ENCODE measurements at places on chromosomes 3 and 15.

GRCh38 chr15:93327364-93327763, 238.4 kb upstream of the RGMA start:
- no peak for DNase-seq

DNA sequence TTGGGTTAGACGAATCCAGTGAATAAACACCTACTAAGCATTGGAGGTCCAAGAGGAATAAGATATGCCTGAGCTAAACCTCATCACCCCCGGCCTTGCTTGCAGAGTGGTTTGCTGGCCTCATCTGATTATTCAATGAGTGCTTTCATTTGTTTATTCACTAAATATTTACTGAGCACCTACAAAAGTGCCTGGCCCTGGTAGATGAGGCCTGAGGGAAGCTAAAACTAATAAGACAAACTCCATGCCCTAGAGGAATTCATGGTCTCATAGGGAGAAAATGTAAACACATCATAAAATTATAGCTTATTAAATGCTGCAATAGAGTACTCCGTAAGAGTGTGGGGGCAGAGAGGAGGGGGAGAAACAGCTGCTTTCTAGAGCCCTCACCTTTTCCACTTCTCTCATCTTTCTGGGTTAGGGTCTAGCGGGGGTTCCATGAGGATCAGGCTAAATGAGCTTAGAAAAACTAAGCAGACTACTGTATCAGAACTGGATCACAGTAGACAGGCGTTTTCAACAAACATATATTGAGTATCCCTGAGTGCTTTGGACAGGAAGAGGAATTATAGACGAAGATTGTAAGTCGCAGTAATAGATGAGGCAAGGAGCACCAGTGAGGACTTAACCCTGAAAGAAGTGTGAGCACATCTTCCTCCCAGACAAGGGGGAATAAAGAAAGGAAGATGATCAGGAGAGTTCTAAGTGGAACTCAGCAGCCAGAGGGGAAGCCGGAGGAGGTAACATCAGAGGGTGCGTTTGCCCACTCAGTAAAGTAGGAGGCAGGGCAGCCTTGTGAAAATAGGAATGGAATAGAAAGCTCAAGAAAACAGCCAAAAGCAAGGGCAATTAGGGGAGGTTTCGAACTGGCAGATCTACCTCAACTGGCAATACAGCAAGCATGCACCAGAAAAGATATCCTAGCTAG, 31.5 kb upstream of the LAMP3 start:
- DNase-seq, result no peak

GRCh38 chr15:100198442-100198841, 143.3 kb downstream of the ADAMTS17 start:
- DNase-seq, result no peak

- DNase-seq, result no peak
These were observed 35.3 kb downstream of the ABHD17C start for GRCh38 chr15:80730387-80730786.

DNA sequence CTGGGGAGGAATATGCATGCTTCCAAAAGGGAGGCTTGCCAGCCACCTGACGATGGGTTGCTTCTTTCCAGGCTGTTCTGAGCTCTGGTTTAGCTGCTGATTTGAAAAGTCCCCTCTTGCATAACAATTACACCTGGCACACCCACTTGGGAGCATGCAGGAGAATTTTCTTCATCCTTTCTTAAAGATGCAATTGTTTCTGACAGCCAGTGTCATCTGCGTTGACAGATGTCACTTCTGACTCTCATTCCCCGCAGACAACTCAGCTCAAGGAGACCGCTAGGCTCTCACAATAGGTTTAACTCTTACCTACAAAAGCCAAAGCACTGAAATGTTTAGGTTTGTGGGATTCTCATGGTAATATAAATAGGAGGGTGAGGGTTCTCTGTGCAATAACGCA, 185.6 kb upstream of the SYNPR start:
- DNase-seq, result no peak

DNA sequence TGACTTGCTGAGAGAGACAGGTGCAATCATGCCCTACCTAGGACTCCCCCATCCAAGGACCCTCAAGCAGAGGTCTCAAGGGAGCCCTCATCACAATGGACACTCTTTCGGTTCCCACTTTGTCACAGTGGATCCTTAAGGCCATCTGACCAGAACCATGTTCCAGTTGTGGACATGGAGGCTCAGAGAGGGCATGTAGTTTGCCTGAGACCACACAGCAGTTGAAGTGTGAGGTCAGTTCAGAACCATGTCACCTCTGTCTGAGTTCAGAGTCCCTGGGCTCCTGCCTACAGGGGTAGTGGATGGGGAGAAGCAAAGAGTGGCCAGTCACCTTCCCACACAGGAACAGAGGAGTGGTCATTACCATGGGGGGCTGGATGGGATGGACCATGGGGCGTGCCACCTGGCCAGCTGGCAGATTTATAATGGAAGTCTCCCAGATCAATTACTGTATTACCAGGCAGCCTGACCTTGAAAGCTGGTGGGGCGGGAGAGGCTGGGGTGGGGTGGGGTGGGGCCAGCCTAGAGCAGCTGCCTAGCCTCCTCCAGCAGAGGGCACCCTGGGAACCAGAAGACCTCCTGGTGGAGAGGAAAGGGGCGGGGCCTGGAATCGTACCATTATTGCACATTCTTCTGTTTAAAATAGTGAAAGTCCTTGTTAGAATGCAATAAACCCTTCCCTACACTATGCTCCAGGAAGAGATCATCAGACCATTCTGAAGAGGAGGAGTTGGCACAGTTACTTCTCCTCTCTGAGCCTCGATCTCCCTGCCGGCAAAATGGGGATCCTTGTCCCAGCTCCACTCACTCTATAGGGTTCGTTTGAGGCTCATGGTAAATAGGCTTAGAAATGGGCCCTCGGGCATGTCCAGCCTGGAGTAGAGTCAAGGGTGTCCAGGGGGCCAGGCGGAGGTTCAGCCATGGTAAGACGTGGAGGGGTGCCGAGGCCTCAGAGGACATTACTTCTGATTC, 26.9 kb upstream of the LINGO1 start:
- peak; percentile 42 for DNase-seq

DNA sequence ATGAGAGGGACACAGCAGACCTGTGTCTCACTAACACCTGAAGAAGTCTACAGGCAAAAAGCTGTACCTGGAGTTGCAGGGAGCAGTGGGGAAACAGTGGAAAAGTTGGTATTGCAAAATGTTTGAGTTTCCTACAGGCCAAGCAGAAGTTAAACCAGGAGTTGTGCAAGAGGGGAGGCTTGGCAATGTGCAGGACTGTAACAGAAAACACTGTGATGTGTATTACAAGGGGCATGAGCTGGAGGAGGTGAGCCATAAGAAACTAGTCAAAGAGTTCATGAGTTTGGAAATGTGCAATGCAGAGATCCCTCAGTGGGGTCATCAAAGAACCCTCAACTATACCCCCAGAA, 47.1 kb upstream of the SERPINI2 start:
- no peak for DNase-seq

DNA sequence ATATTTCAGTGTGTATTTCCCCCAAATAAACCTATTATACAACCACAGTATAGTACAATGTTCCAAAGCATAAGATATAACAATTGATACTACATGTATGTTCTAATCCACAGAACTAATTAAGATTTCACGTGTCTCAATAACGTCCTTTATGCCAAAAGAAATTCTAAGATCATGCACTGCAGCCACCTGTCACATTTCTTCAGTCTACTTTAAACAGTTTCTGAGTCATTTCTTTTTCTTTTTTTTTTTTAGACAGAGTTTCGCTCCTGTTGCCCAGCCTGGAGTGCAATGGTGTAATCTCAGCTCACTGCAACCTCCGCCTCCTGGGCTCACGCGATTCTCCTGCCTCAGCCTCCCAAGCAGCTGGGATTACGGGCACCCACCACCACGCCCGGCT, 190.2 kb downstream of the STAG1 start:
- no peak for DNase-seq

GRCh38 chr15:51313074-51313393, 25.4 kb downstream of the CYP19A1 start:
- no peak for DNase-seq

DNA sequence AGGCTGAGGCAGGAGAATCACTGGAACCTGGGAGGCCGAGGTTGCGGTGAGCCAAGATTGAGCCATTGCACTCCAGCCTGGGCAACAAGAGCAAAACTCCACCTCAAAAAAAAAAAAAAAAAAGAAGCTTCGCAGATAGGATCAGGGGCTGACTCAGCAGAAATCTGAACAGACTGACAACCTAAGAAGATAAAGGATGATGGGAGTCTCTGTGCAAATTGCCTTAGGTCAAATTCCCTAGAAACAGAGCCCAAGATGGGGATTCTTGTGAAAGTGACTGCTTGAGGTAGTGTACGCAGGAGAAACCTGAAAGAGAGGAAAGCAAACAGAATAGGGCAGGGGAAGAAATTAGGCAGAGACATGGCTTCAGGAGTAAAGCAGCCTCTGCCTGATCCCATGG, 160.8 kb upstream of the LRIG1 start:
- no peak for DNase-seq

DNA sequence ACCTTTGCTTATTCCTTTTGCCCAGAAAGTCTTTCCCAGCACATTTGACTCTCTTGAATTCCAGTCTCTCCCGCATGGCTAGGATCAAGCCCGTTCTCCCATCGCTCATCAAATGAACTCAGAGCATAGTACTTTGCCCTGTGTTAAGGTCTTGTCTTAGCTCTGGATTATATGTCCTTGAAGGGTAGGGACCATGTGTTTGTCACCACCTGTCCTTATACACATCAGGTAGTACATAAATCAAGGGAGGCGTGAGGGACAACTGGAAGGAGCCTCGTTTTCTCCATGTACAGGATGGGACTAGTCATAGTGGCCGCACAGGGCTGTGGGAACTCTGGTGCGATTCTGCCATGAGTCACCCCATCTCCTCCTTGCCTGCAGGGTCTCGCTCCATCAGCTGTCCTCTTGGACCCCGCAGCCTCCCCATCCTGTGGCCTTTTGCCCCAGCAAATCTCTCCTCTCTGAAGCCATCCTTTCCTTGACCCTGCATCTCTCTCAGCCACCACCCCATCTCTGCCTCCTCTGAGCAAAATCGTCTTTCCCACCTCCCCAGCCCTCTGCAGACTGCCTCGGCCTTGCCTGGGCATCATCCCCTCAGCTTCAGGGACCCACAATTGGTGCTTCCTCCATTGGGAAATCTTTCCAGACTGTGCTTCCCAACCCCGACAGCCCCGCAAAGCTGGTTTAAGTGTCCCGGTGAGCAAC, 33.4 kb upstream of the RAB6B start:
- DNase-seq, result no peak

DNA sequence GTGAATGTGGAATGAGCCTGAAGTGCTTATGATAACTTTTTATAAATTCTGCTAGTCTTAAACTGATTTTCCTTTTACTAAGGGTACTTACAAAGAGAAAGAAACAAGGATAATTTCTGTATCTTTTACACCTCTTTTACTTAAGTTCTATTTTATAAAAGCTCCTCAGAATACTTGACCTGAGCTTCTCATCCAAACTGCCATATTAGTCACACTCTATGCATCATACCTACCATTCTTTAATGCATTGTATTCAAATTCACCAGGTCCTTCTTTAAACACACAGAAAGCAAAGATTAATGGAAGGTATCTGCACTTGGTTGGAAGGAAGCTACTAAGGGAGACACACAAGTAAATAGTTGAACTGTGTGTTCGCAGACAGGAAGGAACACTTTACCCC, 1.6 kb upstream of the TOPAZ1 start:
- no peak for DNase-seq

GRCh38 chr15:40276927-40277326, 5.9 kb downstream of the ANKRD63 start:
- DNase-seq, result no peak

DNA sequence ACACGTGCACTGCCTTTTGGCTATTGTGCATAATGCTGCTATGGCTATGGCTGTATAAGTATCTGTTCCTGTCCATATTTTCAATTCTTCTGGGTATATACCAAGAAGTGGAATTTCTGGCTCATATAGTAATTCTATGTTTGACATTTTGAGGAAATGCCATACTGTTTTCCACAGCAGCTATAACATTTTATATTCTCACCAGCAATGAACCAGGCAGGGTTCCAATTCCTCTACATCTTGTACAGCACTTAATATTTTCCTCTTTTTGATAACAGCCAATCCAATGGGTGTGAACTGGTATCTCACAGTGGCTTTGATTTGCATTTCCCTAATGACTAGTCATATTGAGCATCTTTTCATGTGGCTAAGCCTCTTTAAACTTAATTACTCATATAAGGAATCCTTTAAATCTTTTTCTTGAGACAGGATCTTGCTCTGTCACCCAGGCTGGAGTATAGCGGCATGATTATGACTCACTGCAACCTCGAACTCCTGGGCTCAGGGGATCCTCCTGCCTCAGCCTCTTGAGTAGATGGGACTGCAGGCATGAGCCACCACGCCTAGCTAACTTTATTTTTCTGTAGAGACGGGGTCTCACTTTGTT, 38.1 kb upstream of the IGDCC4 start:
- DNase-seq, result peak; percentile 5

DNA sequence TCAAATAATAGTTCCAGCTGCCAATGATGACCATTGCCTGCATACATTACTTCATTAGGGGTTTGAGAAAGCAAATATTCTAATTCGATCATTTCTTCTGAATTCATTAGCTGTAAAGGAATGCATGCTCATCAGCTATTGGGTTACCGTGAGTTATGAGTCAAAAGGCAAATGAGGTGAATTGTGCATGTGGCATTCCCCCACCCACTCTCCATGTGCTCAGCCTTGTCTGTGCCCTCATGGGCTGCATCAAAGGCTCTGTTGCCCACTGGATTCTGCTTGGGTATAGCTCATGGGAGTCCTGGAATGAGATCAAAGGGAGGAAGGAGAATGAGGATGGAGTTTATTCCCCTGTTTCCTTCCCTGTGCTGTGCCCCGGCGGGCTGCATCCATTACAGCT, 99.3 kb upstream of the CHRNA7 start:
- no peak for DNase-seq

DNA sequence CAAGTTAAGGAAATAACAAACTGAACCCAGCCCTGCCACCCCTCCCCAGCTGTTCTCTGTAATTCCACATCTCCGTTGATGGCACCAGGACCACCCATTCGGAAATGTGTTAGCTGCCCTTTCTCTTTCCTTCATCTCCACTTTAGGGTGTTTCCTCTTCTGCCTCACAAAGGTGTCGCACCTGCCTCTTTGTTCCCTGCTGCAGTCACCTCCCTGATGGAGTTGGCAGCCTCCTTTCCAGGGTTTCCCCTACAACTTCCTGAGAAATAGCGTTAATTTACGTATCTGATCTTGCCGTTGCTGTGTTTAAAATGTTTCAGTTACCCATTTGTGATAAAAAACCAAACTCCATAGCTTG, 57.3 kb downstream of the GPR171 start:
- no peak for DNase-seq

DNA sequence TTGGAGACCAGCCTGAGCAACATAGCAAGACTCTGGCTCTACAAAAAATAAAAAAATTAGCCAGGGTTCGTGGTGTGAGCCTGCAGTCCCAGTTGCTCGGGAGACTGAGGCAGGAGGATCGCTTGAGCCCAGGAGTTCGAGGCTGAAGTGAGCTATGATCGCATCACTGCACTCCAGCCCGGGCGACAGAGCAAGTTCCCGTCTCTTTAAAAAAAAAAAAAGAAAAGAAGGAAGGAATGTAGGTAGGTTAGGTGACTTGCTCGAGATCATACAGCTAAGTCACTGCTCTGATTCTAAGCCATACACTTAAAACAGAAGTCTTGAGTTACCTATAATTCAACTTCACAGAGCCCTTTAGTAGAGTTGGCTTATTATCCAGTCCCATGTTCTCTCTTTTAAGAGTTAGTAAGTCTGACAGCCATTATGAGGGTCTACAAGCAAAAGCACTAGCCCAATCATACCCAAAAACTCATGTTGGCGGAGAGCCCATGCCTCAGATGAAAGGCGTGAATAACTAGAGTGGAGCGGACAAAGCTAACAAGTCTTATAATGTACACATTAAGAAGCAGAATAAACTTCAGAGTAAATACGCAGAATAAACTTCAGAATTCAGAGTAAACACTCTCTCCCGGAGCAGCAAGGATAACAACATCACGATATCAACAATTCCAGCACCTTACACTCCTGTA, 768 bp downstream of the AAGAB start:
- peak; percentile 28 for DNase-seq

Measured in AG10803 (cell line).